ENCODE measurements at places on chromosomes 3 and 15.
A peak's percentile ranks its signal among the peaks of the same experiment; 100 is the strongest.

DNA sequence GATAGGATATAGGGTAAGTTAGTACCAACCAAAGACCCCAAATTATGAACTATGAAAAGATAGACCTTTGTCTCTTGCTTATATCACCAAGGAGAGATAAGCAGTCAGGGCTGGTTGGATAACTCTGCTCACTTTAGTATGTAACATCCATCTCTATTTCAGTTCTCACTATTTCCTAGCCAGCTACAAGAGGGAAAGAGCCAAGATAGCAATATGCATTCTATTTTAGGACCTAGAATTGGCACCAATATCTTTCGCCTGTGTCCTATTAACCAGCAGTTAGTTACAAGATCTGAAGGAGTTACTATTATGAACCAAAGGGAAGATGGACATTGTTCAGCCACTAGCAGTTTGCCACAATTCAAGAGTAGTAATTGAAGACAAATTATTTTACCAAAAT, 457.5 kb downstream of the NSUN3 start:
- no peak for DNase-seq

GRCh38 chr3:129596194-129597086, 10.0 kb downstream of the PLXND1 start:
- DNase-seq, result no peak

DNA sequence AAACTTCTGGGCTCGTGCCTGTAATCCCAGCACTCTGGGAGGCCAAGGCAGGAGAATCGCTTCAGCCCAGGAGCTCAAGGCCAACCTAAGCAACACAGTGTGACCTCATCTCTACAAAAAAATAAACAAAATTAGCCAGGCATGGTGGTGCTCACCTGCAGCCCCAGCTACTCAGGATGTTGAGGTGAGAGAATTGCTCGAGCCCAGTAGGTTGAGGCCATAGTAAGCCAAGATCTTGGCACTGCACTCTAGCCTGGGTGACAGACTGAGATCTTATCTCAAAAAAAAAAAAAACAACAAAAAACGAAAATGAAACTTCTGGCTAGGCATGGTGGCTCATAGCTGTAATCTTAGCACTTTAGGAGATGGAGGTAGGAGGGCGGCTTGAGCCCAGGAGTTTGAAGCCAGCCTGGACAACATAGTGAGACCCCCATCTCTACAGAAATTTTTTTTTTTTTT, 53.7 kb downstream of the PIK3CB start:
- peak; percentile 78 for DNase-seq

DNA sequence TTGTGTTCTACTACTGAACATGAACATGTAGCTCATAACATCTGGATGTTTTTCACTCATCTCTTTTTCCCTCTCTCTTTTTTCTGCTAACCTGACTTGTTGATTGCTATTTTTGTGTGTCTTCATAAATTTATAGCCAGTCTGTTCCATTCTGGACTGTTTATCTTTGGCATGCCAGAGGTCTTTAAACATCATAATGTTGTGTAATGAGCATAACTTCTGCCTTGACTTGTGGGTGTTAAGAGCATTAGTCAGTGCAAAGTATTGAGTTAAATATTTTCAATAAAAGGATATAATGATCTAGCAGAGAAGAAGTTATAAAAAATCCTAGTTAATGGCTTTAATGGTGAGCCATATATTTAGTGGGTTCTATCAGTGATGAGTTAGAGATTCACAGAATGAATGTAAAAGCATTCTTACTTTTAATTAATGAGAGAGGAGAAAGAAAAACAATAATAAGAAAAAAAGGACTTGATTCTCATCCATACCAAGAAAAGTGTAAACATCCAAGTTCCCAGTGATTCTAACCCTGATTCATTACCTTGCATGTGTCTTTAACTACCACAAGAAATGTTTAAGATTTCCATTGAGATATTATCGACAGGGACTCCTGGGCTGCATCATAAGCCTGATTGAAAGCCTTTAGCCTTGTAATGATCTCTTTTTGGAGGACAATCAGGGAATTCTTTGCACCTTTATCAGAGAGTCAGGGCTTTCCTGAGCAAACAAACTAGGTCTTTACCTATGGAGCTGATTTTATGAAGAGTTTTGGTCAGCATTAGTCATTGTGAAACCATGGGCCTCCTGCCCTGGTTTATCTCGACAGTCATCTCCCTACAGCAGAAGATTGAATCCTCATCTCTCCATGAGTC, 22.9 kb downstream of the MITF start:
- DNase-seq, result no peak

DNA sequence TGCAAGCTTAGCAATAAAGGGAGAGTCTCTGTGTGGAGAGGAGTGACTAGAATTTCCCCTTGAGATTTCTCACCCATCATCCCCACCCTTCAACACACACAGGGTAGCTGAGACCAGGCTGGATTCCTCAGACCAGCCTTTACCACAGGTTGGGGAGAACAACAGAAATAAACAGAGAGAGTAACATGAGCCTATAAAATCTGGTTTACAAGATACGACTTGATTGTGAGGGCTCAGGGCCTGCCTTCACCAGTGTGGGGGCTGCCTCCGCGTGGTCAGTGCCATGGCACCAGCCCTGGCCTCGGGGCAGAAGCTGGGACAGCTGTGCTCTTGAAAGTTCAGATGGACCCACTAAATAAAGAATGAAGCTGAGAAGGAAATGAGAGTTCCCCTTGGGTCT, 14.6 kb upstream of the MAGEF1 start:
- DNase-seq, result no peak

- DNase-seq, result no peak
These were observed 67.0 kb upstream of the SMAD6 start for GRCh38 chr15:66635006-66635405.

DNA sequence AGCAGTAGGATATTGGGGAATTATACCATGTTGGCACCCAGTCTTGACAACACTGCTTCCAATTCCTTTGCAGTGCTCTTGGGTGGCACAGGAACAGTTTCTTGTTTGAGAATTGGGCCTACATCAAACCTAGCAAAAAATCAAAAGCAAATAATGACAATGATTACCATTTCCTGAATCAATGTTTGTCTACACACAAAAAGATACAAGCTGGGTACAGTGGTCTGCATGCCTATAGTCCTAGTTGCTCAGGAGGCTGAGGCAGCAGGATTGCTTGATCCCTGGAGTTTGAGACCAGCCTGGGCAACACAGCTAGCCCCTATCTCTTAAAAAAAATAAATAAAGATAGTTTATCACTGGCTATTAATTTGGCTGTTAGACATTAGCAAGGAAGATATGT, 8.0 kb downstream of the MTFMT start:
- no peak for DNase-seq

DNA sequence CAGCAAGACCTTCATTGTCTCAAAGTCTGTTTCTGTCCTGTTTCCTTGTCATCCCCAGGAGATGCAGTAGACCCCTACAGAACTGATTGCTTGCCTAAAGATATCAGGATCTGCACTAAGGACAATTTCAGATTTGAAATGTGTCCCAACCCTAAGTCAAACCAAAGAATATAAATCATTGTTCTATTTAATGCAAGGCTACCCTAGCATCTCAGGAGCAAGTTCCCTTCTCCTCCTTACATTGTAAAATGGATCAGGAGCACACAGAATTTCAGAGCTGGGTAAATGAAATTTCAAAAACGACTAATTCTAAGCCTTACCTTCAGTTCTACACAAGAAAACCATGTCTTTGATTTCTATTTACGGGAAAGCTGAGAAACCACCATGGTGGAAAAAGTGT, 360.9 kb upstream of the KCNH8 start:
- DNase-seq, result no peak

- DNase-seq, result no peak
These were observed 68.2 kb downstream of the RAB11A start for GRCh38 chr15:65937476-65937875.

DNA sequence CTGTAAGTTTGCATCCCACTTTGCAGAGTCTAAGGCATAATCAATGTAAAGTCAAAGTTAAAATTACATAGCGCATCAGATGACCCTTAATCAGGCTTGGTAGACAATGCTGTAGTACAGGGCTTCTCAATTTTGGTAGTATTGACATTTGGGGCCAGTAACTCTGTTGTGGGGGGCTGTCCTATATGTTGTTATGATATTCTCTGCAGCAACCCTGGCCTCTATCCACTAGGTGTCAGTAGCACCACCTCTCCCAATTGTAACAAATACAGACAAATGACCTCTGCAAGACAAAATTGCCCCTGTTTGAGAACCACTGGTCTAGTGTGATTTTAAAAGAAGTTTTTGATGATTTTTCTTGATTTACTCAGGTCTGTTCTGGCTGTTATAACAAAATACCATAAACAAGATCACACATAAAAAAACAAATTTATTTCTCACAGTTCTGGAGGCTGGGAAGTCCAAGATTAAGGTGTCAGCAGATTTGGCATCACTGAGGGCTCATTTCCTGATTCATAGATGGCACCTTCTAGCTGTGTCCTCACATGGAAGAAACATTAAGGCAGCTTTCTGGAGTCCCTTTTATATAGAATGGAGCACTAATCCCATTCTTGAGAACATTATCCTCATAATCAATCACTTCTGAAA, 37.6 kb upstream of the SLC9A9 start:
- DNase-seq, result peak; percentile 26

DNA sequence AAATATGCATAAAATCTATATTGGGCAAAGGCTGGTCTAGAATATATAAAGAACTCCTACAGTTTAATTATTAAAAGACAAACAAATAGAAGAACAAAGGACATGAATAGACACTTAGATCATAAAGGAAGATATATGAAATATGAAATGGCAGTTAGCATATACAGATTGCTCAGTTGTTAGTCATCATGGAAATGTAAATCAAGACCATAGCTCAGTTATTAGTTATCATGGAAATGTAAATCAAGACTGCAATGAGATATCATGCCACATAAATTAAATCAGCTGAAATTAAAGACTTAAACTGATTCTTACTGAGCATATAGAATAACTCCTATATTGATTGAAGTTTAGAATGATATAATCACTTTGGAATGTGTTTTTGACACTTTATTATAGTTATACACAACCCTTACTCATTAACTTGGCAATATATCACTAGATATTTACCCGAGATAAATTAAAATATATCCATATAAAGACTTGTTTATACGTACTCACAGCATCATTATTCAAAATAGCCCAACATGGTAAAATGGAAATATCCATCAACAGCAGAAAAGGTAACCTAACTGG, 45.2 kb upstream of the GOLGA8B start:
- no peak for DNase-seq

- DNase-seq, result no peak
These were observed 163.2 kb downstream of the MINAR1 start for GRCh38 chr15:79595306-79595705.

DNA sequence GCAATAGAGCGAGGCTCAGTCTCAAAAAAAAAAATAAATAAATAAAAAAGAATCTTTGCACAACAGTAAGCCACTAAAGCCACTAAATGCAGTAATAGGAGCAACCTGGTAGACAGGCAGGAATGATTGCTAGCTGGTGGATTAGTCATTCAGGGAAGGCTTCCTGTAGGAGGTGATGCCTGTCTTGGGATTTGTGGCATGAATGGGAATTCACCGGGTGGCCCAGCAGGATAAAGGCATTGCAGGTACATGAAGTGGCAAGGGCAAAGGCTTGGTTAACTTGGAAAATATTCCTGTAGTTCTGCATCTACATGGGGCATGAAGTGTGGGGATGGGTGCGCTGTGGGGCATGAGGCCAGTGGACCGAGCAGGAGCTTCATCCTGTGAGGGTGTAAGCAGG, 94.5 kb downstream of the IQSEC1 start:
- no peak for DNase-seq

GRCh38 chr3:148389916-148390315, 307.8 kb upstream of the AGTR1 start:
- DNase-seq, result no peak

DNA sequence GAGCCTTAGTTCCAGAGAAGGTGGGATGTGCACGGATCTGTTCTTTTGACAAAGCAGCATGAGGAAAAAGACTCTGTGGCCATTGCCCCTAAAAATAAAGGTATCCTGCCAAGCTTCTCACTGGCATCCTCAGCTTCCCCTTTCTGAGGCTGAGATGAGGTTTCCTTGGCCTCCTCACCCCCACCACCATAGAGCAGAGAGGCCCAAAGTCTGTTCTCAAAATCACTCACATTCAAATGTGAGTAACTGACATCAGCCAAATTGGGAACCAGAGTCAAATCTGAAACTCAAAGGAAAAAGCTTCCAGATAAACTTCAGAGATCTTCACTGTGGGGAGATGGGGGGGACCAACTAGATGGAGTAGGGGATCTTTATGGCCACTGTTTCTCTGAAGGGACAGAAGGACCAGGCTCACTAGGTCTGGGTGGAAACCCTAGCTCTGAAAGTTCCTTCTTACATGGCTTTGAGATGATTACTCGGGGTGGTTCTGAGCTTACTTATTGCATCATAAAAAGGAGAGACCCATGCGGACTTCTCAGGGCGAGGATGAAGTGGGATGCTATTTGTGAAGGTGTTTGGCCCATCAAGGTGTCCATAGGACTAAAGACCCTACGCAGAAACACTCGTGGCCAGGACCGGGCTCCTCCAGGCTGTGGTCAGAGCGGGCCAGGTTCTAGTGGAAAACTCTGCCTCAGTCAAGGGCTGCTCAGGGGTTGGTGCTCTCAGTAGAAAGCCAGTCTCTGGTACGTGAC, 61.5 kb upstream of the MEF2A start:
- DNase-seq, result no peak

DNA sequence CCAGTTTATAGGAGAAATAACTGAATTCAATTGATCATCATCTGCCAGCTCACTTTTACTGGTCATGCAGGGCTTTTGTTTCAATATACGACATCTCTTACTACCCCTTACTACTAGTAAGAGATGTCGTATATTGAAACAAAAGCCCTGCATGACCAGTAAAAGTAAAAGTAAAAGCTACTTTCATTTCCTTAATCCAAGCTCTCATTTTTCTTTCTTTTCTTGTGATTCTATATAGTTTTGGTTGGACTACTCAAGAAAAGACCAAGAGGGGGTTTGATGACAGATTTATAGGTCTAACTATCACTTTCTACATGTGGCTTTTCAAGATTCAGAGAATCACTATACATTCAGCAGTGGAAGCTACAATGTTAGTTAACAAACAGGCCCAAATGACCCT, 1237.3 kb downstream of the ROBO2 start:
- no peak for DNase-seq

GRCh38 chr15:68608206-68608843, 29.5 kb downstream of the CORO2B start:
- no peak for DNase-seq

DNA sequence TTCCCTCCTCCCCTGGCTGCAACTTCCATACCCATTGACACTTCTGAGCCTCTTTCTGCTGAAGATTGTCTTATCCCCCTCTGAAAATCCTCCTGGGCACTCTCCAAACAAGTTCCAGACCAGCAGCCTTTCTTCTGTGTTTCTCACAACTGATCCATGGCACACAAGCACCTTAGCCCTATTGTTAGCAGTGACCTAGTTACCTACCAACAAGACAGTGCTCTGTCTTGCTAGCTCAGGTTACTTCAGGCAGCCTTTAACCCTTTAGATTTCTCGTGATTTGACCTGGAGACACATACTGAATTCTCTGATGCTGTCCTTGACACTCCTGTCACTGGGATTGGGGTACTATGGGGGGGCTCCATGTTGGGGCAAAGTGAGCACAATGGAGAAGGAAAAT, 82.1 kb downstream of the GTF2E1 start:
- no peak for DNase-seq

DNA sequence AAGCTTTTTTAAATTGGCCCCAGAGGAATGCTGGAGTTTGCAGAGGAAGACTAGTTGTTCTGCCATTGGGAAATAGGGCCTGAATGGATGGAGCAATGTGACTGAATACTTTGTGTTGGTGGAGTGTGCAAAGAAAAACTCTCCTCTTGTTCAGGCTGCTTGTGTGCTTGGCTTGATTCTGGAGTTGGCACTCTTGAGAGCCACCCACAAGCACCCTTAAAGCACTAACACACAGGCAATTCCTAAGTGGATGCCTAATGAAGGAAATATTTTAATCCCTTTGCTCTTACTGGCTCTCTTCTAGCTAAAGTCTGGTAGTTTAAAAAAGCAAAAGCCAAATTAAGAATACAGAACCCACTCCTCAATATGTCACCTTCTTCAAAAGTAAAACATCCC, 304.4 kb upstream of the C2CD4B start:
- DNase-seq, result no peak
